Muscle of back (tissue), 13 donors: ENCODE measurements at places on chromosomes 4 and X. TPM values are rescaled to one million over a fixed set of nuclear protein-coding genes. Genes with fewer than 3 reads are reported as not detected.

CXXC4 gene
- 1.9 TPM for polyA plus RNA-seq

ART3 gene
- 34.2 TPM for polyA plus RNA-seq

DNA sequence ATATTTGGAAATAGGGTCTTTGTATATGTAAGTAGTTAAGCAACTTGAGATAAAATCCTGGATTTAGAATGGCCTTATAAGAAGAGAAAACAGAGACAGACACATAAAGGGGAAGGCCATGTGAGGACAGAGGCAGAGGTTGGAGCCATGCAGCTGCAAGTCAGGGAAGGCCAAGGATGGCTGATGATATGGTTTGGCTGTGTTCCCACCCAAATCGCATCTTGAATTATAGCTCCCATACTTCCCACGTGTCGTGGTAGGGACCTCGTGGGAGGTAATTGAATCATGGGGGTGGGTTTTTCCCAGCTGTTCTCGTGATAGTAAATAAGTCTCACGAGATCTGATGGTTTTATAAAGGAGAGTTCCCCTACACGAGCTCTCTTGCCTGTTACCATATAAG is 76.3 kb downstream of the STK32B start:
- DNase-seq, result peak; percentile 30

- no peak for DNase-seq
Measured at GRCh38 chr4:26021417-26022345, 107.7 kb downstream of the SMIM20 start.
